BJ (cell line): ENCODE measurements at places on chromosomes 1 and 21.

DNA sequence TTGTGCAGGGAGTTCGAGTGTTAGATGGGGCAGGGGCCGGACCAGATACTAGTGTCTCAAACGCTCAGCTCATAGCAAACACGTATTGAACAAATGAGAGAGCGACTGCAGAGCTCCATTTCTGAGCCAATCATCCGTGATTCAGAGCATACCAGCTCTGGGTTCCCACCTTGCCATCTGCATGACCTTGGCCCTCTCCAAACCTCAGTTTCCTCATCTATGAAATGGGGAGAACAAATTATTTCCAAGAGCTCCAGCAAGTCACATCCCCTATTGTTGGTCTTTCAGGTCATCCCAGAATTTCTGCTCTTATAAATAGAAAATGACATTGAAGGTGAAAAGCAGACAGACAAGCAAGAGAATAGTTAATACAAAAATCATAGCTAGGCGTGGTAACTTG, 10.2 kb upstream of the RUNX3 start:
- no peak for DNase-seq

- no peak for DNase-seq
These were observed 1.9 kb downstream of the TFF1 start for GRCh38 chr21:42364304-42364865.

- DNase-seq: no peak
These were observed 56.7 kb upstream of the ATP1A1 start for GRCh38 chr1:116316373-116316772.

DNA sequence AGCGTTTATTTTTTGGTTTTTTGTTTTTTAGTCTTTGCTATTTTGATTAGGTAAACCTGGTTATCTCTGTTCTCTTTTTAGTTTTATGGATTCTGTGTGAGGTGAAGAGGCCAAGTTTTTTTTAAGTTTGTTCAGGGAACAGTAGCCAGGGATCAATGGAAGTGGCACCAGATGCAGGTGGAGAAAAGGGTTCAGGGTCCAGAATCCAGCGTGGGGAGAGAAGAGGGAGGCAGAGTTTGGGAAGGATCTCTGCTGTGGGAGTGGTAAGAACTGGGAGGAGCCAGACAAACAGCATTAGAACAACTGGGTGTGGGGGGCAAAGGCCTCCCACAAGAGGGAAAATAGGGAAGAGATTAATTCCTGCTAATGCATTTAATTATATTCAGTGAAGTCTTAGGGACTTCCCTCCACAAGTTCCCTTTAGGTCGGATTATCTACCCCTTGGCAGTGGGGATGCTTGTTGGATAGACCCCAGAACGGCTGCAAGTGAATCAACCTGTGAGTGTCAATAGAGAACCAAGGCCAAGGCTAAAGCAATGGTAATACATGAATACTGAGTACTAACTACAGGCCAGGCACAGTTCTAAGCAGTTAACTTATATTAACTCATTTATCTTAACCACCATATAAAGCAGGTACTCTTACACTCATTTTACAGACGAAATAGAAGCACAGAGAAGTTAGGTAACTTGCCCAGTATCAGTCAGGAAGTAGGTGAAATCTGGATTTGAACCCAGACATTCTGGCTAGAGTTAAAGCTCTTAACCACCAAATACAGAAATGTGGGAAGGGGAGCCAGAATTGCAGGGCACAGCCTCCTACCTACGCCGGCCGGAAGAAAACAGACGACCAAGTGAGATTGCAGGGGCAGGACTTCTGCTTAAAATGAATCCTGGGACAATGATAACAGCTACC, 498 bp downstream of the GNAT2 start:
- DNase-seq: no peak

DNA sequence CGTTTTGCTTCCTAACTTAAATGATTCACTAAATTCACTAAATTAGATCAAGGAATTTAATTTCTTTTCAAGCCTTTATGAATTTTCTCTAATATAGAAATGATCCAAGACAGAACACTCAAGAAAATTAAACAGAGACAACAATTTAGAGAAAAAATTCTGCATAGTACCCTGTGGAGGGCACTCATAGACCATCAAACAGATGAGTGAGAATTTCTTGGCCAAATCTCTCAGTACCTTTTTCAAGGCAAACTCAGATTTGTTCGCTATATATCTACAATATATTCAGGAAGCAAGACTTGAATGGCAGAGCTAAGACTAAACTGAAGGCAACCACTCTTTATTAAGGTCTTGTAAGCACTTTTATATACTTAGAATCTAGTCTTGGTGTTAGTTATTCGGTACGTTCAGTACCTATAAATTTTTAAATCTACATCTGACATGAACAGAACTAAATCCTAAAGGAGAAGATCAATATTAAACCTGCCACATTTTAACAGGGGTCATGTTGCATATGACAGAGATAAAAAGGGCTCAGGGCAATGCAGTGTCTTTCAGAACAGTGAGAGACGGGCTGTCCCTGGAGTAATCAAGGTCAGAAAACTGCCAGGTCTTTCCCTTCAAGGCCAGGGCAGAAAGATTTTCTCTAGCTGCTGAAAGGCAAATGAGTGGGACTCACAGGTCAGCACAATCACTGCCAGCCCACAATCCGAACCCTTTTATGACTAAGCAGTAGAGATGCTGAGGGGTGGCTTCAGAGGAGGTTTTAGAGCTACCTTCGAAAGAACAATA, 118.8 kb upstream of the TMPRSS15 start:
- no peak for DNase-seq

- no peak for DNase-seq
These were observed 63.5 kb upstream of the MUTYH start for GRCh38 chr1:45403718-45404117.

DNA sequence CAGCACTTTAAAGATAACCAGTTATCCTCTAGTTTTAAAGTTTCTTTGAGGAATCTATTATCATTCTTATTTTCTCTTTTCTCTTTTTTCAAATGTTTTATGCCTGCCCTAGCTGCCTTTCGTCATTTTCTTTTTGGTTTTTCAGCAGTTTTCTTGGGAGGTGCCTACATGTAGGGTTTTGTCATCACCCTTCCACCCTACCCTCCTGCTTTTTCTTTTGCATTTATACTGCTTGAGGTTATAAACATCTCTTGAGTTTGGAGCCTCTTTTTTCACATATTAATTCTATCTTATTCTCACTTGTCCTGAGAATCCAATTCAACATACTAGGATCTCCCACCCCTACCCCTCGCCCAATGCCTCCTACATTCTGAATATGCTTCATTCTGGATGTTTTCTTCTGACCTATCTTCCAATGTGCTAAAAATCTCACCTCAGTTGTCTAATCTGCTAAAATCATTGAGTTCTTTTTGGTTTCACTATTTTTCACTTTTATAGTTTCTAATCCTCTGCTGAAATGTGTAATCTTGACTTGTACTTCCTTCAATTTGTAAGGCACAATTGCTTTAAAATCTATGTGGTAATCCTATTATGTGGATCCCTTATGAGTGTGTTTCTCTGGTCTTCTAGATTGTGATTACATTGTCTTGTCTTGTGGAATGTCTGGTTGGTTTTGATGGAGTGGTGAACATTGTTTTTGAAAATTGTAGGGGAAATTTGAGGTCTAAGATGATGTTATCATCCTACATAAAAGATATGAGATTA, 38.7 kb downstream of the MIA3 start:
- DNase-seq: no peak

GRCh38 chr1:236176337-236177336, 34.3 kb downstream of the GPR137B start:
- no peak for DNase-seq

DNA sequence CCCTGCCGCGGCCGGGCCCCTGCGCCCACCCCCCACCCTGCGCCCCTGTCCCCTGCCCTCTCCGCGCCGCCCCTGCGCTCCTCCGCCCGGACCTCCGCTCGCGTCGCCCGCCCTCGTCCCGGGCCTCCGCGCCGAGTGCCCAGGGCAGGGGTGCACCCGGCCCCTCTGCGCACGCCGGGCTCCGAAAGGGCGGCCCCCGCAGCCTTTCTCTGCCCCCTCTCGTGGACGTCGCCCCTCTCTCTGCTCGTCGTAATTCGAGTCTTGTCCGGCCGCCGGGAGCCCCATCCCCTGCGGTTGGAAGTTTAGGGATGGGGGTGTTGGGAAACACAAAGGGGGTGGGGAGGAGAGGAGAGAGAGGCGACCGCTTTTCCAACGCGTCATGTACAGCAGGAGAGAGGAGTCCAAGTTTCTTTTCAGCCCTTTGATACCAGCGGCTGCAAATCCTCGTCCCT, 407 bp downstream of the GALNT2 start:
- DNase-seq: no peak

DNA sequence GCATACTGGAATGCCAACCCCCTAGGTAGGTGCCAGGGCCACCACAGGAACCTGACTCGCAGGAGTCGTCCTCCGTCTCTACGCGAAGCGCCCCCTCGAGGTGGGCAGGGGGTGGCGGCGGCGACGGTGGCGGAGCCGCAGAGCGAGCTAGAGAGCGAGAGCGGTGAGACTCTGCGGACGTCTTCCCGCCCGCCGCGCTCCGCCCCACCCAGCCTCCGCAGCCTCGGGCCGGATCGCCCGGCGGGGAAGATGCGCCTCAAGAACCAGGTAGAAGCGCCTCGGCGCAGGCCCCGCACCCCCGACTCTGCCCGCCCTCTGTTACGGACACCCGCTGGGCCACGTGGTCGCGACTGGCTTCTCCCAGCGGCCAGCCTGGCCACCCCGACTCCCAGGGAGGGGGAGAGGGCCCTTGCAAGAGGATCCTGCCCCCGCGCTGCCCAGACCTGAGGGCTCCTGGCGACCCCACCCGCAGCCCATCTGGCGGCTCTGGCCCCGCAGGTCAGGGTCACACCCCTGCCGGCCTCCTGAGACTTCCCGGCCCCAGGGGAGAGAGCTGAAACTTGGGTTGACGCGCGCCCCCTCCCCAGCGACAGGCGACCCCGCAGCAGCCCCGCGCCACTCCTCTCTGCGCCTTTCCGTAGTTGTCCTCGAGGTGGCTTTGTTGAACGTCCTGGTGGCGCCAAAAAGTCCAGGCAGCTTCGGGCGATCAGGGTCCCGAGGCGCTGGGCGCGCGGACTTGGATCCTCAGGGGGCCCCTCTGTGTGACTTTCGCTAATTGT, 24.4 kb upstream of the AGBL4 start:
- DNase-seq: no peak

GRCh38 chr1:201556841-201557571, 18.1 kb downstream of the NAV1 start:
- DNase-seq: no peak

DNA sequence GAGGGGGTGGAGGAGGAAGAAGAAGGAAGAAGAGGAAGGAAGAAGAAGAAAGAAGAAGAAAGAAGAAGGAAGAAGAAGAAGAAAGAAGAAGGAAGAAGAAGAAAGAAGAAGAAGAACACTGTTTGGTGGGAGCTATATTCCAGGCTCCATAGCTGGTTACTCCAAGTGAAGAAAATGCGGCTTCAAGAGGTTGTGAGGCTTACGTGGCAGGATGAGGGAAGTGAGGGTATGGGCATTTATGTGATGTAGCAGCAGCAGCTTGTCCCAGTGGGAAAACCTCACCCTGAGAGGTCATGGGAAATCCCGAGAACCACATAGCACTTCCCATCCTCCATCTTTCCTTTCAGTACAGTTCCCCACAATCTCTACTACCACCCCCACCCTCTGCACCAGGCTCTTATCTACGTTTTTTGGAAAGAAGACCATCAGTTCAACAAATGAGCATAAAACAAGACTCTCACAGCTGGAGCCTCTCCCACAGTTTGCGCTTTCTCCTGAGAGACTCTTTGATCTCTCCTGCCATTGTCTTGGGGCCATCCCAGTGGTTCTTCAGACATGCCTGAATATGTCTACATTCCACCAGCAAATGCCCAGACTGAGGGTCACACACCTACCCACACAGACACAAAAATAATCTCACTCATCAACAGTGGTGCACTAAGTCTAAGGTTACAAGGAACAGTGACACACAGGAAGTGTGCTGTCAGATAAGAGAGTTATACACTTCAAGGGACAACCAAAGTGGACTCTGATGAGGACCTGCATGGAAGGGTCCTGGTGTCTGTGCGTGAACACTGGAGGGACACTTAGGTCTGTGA, 77.9 kb upstream of the KCNJ15 start:
- no peak for DNase-seq

GRCh38 chr1:109267743-109268300, 15.1 kb downstream of the PSRC1 start:
- DNase-seq: no peak

DNA sequence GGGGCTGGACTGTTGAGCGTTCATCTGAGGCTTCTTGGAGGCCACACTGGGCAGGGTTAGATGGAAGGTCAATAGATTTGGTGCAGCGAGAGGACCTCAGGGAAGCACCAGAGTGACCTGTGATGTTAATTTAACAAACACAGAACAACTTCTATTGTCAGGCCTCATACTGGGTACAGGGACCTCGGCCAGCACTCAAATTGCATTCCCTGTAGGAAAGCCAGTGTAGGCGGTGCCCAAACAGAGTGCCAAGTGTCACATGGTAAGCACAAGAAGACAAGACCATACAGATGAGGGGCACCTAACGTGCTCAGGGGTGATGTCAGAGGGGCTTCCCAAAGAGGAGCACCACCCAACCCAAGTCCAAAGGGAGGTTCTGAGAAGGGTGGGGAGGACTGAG, 1.3 kb downstream of the TMEM269 start:
- no peak for DNase-seq

DNA sequence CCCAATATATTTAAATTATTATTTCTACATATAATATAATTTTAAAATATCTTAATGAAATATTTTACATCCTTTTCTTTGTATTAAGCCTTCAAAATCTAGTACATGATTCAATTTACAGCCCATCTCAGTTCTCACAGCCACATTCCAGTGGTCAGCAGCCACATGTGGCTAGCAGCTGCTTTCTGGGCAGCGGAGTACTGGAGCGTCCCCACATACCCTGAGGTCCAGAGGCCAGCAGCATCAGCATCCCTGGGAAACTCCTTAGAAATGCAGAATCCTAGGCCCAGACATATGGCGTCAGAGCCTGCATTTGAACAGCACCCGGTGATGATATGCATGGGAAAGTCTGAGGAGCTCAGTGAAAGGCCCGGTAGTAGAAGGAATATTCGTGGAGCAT, 8.6 kb upstream of the LHX4 start:
- peak; percentile 38 for DNase-seq

GRCh38 chr1:168477792-168478191, 66.0 kb downstream of the XCL2 start:
- DNase-seq: no peak

- no peak for DNase-seq
These were observed 77.1 kb downstream of the CLSTN1 start for GRCh38 chr1:9746651-9747050.

DNA sequence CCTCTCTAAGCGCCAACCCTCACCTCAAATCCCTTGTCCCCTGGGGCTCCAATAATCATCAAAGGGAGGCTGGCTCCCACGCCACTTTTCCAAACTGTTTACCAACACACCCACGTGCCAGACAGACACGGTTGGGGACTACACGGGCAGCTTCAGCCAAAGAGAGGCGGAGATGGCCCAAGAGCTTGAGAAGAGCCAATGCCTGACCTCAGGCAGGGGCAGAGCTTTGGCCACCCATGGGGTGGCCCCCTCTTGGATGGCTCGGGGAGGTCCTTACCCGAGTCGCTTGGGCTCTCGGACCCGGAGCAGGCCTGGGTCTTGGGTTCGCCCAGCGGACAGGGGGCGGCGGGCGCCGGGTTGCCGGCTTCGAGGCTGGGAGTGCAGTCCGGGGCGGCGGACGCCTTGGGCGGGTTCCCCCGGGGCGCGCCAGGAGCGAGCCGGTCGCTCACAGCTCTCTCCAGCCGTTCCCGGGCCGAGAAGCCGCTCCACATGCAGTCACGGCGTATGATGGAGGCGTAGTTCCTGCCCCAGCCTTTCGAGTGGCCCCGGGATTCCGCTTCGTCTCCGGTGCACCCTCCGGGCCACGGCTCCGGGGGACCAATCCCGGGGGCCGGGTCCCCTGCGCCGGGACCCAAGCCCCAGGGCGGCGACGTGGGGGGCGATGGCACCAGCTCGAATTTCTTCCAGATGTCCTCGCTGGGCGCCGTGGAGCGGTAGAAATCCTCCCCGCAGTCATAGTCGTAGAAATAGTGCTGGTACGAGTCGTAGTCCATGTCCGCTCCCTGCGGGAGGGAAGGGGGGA, 854 bp downstream of the MYCL start:
- DNase-seq: no peak
